CD4-positive, alpha-beta T cell treated with Interleukin-15 for 1 hour (primary cell): ENCODE measurements at places on chromosomes 1 and 21.

DNA sequence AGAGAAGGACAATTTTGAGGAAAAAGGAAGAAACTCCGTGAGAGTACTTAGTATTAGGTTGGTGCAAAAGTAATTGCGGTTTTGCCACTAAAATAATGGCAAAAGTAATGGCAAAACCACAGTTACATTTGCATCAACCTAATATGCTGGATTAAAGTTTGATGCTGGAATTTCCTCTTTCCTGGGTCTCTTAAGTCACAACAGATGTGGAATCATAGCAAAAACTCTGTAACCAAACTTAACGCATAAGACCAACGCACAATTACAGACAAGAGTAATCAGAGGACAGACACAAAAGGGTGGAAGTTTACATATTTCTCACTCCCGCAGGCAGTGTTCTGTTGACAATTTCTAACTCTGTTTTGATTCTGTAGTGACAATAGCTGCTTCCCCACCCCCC is 182.4 kb downstream of the BACH1 start:
- no peak for DNase-seq

DNA sequence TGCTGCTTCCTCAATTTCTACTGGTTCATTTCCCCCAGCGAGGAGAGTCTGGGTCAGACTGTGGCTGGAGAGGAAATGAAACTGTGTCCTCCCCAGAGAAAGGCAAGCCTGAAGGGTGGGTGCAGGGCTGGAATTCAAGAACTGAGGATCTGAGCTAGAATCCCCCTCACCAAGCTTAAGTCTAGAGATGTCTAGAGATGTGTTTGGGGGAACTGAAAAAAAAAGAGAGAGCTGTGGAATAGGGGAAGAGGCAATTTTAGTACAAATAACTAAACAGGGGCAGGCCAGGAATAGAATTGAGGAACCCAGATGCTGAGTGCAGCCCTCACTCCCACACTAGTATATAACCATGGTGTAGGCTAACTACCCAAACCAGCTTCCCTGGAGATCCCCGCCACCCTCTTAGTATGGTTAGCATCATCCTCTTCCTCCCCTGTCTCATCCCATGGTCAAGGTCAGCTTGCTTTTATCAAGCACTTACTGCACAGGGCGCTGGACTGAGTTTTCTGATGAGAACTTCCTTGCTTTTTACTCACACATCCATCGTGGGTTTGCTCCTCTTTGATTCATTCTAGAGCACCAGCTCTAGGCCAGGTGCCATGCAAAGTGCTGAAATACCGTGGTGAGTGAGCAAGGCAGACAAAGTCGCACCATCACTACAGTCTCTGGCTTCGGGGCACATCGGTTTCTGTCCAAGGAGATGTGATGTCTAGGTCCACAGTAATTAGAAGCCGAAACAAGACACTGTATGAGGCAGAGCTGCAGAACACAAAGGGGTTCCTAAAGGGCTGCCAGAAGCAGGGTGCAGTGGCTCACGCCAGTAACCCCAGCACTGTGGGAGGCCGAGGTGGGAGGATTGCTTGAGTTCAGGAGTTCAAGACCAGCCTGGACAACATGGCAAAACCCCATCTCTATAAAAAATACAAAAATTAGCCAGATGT is 112.9 kb upstream of the IPO9 start:
- peak; percentile 60 for DNase-seq

- DNase-seq: no peak
Measured at GRCh38 chr1:185969524-185969991, 235.4 kb downstream of the HMCN1 start.

- no peak for DNase-seq
Measured at GRCh38 chr1:233960386-233960785, 55.9 kb downstream of the SLC35F3 start.

DNA sequence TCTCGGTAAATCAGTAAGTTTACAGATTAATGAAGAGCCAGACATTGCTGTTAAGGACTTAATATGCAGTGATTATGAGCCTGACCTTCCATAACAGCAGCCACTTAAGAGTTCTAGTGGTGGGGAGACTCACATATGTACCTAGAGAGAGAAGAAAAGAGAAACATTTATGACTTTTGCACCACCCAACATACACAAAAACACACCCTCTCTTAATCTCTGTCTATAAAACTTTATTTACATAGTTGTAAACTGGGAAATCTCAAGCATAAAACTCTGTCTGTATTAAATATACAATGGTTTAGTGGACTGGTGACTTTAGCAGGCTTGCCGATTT is 347.4 kb upstream of the ADGRL2 start:
- DNase-seq: no peak

DNA sequence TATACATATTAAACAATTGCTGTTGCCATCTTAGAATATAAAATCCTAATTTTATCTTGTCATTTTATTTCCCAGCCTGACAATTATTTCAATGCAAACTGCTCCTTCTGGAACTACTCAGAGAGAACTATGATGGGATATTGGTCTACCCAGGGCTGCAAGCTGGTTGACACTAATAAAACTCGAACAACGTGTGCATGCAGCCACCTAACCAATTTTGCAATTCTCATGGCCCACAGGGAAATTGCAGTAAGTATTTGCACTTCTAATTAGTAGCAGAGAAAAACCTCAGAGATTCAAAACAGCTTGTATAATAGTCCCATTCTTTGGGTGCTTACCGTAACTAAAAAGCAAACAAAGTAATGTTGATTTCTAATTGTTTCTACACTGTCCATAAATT is 167.2 kb downstream of the ADGRL2 start:
- no peak for DNase-seq

DNA sequence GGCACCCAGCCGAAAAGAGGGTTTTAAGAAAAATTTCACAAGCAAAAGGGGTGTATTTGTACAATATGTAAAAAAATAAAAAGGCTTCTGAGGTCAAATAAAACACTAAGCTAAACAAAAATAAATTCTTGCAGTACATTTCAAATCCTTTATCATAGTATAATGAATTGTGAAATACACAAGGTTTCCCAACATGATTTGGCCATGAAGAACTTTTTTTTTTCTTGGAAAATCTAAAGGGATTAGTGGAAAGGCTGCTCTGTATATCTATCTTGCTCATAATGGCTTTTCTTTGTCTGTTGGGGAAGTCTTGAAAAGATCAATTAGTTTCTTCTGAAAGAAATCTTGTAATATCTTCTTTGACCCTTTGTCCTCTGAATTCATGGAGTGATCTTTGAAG is 593.4 kb downstream of the PLPP3 start:
- no peak for DNase-seq
